ENCODE measurements at places on chromosomes 5 and 9.
A peak's percentile ranks its signal among the peaks of the same experiment; 100 is the strongest.

DNA sequence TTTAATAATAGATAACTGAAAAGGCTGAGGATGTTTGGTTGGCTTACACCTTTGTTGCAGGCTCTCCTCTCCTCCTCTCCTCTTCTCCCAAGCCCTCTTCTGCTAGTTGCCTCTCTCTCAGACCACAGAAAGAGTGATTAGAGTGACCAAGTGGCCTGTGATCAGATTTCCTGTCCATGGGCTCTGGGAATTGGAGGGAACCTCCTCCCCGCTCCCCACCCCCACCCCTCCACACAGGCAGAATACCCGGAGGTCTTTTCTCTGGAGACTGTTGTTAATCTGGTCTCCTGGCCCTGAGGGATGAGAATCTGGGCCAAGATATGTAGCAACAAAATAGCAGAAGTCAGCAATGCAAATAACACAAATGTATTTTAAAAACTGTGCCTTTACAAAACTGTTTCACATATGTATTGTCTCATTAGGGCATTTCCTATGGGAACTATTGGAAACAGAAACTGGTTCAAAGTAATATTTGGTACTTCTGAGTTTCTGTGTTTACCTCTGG is 361.3 kb downstream of the NR2F1-AS1 start:
- no peak for DNase-seq

DNA sequence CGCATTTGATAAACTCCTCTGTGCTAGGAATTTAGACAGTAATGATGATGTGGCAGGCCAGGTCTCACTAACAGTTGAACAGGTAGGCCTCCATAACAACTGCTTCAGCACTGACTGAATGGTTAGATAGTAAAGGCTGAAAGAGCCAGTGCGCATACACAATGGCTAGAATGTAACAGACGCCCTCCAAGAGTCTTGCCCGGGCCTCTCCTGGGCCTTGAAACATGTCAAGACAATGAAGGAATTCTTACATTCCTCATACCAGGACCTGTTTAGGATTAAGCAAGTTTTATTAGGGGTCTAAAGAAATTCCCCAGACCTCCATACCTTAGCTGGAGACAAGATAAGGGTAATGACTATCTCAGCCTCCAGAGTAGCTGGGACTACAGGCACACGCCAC is 6.7 kb upstream of the BICD2 start:
- DNase-seq, result no peak

- DNase-seq, result no peak
Measured at GRCh38 chr5:7565559-7565958, 169.6 kb downstream of the ADCY2 start.

GRCh38 chr5:148846930-148847329 is 20.5 kb downstream of the ADRB2 start:
- no peak for DNase-seq

DNA sequence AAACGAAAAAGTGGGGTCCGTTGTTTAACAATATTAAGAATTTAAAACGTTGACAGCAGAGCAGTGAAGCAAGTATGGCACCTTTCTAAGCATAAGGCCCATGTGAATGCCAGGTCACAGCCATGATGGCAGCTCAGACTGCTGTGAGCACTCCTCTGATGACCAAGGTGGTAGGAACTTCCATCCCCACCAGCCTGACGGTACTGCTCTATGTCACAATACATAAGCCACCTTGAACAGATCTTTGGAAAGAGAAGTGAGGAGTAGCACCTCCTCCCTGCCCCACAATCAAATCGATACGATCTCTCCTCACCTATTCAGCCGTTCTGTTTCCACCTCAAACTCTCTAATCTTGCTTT is 105.9 kb downstream of the DCP2 start:
- DNase-seq, result no peak

DNA sequence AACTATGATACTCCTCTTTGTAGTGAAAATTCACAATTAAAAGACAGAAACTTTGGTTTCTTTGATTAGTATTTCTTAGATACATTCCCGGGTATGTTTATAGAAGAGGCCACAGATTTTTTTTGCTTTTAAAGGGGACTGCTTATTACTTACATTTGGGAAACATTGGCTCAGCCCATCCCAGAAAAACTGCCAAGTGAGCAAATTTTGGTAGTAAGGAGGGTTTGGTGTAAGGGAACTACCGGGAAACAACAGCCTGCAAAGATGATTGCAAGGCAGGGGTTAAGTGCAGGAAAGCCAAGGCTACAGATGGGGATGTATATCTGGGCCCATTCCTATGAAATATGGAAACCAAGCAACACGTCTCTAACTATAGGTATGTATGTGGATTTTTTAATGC is 88.8 kb upstream of the SAP30L start:
- DNase-seq, result no peak

GRCh38 chr9:94934816-94935328 is 208.4 kb downstream of the AOPEP start:
- DNase-seq, result no peak

DNA sequence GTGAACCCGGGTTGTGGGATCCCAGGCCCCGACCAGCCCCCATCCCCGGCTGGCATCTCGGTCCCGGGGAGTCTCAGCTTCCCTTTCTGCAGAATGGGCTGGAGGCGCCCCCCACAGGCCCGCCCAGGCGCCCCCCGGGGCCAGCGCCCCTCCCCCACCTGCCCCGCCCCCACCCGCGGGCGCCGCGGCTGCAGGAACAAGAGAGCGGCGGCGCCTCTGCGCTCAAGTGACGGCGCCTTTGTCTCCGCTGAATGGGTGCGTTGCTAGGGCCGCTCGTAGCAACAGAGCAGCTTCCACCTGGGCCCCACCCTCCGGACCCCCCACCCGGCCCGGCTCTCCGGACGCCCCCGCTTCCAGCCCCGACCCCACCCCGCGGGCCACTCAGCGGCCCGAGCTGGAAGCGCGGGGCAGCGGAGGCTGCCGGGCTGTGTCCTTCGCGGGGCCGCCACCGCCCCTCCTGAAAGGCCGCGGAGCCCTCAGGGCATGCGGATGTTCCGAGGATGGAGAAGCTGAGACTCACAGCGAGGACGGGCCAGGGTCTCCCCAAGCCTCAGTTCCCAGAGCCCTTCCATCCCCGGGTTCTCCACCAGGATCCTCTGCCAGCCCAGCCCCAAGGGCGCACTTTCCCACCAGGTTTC is 27.5 kb downstream of the ADGRD2 start:
- no peak for DNase-seq

DNA sequence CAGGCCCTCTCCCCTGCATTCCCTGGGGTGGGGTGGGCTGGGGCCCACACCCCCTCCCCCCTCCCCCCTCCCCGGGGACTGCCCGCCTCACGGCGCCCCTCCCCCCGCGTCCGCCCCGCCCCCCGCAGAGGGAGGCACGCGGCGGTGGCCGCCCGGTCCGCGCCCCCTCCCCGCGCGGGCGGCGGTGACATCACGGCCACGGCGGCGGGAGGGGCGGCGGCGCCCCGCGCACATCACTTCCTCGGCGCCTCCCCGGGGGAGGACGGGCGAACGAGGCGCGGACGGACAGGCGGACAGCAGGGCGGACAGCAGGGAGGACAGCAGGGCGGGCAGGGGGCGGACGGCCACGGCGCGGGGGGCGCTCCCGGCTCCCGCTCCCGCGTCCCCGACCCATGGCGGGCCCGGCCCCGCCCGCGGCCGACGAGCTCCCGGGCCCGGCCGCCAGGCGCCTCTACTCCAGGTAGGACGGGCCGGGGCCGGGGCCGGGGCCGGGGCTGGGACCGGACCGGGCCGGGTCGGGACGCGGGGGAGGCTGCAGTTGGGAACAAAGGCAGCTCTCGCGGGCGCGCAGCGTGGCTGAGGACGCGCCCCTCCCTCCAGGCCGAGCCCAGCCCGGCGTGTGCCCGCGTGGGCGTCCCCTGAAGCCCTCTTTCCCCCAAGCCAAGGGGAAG is at the start of gene GPSM1:
Gene GPSM1 (plus strand): TSS at position 236 of the 671 bp plus-strand sequence. CDS start 157 bp downstream, at position 393.
- peak; percentile 72 for DNase-seq

GRCh38 chr9:23850242-23850689 is 24.2 kb upstream of the ELAVL2 start:
- peak; percentile 22 for DNase-seq

- no peak for DNase-seq
Measured at GRCh38 chr5:172988276-172988675, 4.7 kb downstream of the ATP6V0E1 start.

GRCh38 chr9:93193388-93194220 is 9.7 kb downstream of the WNK2 start:
- no peak for DNase-seq

DNA sequence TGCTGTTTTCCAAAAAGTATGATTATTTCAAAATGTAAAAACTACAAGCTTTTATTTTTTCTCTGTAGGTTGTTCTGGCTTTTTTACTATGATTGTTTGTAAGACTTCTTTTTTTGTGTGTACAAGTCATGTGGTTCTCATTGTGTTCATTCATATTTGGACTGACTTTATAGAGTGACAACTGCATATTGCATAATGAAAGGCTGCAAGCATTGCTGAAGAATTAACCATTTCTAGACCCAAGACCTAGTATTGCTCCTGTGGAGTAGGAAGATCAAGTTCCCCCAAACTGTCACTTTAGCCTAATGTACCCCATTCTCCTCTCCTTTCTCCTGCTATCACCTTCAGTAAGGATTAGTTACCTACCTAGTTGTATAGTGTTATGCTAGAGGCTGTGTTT is 10.0 kb downstream of the MAP1B start:
- DNase-seq, result no peak

- DNase-seq, result no peak
Measured at GRCh38 chr9:122337556-122337929, 33.3 kb upstream of the PTGS1 start.

- no peak for DNase-seq
Measured at GRCh38 chr9:129442803-129443511, 177.9 kb downstream of the C9orf50 start.

- no peak for DNase-seq
Measured at GRCh38 chr5:8461543-8461942, 592.6 kb downstream of the MTRR start.

DNA sequence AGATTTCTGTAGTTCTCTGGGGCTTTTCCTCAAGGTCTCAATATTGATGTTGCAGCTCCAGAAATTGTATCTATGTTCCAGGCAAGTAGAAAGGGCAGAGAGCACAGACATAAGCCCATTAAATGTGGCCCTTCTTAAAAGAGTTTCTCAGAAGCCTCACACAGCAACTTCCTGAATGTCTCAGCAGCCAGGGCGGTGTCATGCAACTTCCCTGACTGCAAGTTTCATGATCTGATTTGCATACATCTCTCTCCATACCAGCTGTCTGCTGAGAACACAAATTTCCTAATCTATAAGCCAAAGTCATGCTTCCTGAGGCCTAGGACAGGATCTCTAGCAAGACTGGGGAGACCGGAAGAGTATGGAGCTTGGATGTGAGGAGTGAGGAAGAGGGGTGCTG is 13.0 kb downstream of the RGS7BP start:
- DNase-seq, result no peak

DNA sequence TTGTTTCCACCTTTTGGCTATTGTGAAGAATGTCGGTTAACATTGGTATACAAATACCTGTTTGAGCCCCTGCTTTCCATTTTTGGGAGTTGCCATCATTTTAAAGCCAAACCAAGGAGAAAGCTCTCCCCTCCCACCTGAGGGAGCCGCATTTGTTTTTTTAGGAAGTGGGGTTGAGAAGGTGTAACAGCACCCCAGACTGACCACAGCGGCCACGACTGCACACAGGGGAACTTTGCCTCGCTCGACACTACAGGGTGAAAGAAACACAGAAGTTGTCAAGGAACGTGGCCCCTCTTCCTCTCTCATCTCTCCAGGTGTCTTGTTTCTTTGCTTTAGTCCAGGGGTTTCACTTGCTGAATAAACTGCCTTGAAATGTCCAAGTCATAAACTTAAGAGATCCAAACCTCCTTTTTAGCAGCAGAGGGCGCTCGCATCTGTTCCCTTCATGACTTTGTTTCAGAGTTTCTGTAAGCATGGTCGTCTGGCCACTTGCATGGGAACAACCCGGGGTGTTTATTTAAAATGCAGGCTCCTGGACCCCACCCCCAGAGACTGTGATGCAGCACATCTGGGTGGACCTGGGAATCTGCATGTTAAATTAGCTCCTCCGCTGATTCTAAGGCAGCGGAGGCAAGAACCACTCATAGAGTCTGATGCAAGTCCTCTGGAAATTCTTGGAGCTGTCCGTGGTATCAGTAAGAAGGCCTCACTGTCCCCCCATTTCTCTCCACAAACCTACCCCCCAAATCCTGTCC is 2.1 kb upstream of the TTLL11 start:
- DNase-seq, result peak; percentile 50

- no peak for DNase-seq
Measured at GRCh38 chr5:138245717-138246116, 28.7 kb downstream of the GFRA3 start.

DNA sequence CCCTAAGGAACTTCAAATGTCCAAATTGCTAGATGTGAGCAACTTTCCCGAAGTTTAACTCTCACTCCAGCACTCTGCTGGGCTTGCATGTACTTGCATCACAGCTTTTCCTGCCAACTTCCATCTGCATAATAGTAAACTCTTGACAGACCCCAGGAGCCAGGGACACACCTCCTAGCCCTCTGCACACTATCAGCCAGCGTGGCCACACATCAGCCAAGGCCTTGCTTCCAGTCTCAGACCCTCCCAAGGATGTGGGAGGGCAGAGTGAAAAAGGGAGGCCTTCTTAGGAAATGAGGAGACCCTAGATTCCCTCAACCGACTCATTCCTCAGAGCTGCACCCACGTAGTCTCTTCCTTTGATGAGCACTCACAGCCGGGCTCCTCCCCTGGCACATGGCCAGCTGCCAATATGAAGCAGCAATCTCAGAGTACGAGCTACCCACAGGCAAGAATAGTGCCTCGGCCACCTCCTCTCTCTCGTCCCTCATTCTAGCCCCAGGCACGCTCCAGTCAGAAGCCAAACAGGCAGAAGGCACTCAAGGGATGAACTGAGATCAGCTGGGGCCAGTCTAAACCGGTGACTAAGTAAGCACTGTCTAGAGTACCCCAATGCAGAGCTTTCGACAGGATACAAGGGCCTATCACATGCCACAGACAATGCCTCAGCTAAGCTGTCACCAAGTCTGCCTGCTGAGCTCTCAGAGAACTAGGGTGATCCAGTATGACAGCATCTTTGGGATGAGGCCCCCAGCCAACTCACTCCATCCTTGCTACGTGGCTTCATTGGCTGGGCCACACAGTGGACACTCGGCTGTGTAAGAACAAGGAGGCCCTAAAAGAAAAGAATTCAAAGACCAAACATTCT is 2.3 kb downstream of the P4HA2 start:
- peak; percentile 76 for DNase-seq

DNA sequence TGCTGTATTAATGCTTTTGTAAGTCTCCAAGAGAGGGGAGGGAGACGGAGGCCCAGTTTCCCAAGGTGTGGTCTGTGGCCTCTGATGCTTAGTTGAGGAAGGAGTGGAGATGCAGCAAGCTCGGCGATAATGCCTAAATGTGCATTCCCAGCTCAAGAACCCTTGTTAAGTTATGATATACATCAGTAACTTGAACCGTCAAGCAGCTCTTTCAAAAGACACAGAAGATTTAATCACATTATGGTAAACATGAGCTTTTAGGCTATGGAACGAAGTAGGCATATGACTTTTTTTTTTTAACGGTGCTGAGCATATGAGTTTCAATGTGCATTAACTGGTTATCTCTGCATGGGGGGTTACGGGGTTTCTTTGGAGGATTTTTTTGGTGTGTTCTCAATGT is 22.3 kb upstream of the GLE1 start:
- no peak for DNase-seq

GRCh38 chr5:143665866-143666265 is 146.1 kb upstream of the HMHB1 start:
- DNase-seq, result no peak
